ENCODE measurements at places on chromosomes 1 and 21.

GRCh38 chr1:61461406-61462384, 263.2 kb downstream of the TM2D1 start:
- no peak for DNase-seq

- no peak for DNase-seq
Measured at GRCh38 chr1:245537992-245538391, 383.2 kb downstream of the KIF26B start.

- no peak for DNase-seq
Measured at GRCh38 chr1:51433269-51433971, 85.6 kb downstream of the EPS15 start.

DNA sequence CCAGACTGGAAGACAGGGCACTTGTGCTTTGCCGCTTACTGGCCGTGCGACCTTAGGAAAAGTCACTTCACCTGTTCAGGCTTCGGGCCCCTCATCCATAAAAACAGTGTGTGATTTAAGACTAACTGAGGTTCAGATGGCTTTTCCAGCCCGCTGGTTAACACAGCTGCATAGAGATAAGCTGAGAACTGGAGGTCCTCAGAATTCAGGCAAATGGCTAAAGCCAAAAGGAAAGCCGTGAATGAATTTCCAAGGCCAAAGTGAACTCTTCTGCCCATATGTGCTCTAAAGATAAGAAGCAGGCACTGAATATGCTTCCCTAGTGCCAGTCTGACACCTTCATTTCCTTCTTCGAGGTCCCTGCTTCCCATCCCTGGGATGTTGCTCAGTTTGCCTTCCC, 23.5 kb upstream of the SARS1 start:
- DNase-seq, result no peak

DNA sequence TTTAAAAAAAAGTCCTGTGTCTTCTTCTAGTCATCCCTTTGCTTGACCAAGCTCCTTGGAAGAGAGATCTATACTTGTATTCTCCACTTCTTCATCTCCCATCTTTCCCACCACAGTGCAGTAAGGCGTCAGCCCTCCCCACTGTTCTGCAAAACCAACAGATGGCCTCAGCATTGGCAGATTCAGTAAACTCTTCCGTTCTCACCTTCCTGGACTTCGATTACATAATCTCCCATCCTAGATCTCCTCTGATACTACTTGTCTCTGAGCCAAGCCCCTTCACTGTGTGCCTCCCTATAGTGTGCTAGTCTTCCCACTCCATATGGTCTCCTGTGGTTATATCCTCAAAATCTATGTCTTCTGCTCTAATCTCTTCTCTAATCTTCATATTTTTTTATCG, 1.6 kb upstream of the COLGALT2 start:
- DNase-seq, result no peak

GRCh38 chr1:245457562-245457961, 302.8 kb downstream of the KIF26B start:
- DNase-seq, result no peak

GRCh38 chr1:202860744-202861419, 28.1 kb downstream of the RABIF start:
- DNase-seq, result peak; percentile 23

DNA sequence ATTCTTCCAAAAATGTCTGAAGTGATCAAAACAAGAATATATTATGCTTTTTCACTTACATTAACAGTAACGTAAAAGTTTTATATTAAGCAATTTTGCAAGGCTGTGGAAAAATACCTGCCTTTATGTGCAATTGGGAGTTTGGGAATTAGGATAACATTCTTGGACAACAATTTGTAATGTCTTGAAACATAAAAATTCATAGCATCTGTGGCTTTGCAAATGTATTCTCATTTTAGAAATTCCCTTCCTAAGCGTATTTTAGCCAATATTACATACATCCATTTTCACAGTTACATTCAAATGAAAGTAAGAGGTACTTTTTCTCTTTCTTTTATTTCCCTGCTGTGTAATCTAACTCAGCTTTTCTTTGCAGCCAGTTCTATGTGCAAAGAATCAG, 13.4 kb upstream of the CFH start:
- no peak for DNase-seq

DNA sequence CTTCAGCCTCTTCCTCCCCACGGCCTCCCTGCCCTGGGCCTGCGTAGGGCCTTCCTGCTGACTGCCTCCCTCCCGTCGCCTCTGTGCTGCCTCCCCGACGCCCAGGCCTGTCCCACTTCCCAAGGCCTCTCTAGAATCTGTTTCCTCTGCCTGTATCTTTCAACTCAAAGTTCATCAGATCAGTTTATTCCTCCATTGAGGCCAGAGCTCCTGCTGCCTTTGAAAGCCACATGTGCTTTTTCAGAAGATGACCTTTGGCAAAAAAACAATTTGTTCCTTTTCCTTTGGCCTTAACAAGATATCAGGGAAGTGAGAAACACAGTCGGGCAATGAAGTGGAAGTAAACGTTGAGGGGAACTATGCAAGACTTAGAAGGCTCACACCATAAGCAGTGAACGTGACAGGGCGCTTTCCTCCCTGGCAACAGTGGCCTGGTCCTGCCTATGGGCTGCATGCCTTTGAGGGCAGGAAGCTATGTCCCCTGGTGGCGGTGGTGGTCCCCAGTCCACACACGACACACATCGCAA, 85.9 kb downstream of the PSMG1 start:
- DNase-seq, result no peak

DNA sequence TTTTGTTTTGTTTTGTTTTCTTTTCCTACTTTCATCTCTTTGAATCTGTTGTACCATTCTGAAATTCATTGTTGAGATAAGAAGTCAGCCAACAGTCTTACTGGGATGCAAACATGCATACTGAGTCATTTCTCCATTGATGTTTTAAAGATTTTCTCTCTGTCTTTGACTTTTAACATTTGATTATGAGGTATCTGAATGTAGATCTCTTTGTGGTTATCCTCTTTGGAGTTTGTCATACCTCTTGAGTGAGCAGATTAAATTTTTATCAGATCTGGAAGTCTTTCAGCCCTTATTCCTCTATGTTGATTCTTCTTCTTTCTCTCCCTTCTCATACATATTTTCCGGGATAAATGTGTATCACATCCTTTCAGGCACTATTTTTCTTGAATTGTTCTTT, 406.9 kb upstream of the NCAM2 start:
- no peak for DNase-seq

DNA sequence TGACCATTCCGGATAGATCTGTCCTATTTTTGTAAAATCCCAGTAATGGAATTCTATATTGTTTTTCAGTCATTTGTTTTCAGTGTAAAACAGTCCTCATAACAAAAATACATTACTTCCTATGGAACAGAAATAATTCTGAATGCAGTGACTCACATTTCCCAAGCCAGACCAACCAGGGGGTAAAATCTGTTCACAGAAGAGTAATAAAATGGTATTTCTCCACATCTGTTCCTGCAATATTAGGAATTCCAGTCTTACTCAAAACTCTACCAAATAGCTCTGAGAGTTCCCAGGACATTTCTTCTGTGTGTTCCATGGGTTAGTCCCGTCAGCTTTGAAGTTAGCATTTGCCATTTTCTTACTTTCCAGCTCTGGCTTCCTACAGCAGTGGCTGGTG, 2.6 kb upstream of the DDR2 start:
- no peak for DNase-seq

- DNase-seq, result no peak
Measured at GRCh38 chr1:173276922-173277800, 70.0 kb upstream of the TNFSF4 start.

- DNase-seq, result no peak
Measured at GRCh38 chr1:210344706-210345105, 16.0 kb downstream of the HHAT start.

DNA sequence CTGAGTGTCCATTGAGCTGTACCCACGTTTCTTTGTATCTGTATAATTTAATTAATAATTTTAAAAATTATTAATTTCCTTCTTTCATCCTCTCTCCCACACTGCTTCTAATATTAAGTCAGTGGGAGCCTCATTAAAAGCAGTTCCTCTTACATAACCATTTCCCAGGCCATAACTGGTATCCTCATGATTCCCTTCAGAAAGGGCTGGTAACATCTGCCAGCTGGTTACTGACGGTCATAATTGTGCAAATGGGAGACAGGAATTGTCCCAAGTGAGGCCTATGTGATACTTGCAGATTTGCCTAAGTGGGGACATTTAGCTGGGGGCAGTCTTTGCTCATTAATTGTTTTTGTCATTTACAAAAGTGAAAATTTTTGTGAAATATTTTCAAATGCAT, 69.0 kb upstream of the SPAG17 start:
- no peak for DNase-seq

- peak; percentile 19 for DNase-seq
Measured at GRCh38 chr1:111222308-111223125, 5.0 kb upstream of the CHI3L2 start.

GRCh38 chr1:156346636-156347035, 8.3 kb downstream of the TSACC start:
- DNase-seq, result peak; percentile 85

GRCh38 chr1:226821719-226822085, 48.7 kb upstream of the PSEN2 start:
- DNase-seq, result no peak

DNA sequence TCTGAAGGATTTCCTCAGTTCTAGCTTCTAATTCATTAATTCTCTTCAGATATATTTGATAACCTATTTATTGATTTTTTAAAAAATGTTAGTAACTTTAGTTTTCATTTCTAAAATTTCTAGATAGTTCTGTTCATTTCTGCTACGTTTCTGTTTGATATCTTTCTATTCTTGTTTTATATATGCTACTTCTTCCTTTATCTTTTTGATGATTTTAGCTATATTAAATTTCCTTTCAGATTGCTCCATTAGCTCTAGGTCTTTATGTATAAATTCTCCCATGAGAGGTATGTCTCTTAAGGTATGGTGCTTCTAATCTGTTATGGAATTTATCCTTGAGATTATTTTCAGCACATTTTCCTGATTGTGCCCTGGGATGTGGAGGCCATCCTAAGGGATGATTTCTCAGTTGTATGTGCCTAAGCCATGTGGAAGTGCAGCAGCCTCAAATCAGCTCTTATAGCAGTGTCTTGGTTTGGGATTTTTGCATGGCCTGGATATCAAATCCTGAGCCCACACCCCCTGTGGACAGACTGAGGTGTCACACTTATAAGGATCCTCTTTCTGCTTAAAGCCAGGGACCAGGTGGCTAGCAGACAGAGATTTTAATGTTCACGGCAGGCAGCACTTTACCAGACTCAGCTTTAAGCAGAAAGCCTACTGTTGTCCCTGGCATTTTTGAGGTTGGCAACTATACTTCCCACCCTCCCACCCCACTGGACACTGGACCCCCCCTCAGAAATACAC, 6.2 kb upstream of the KCNQ4 start:
- no peak for DNase-seq

- DNase-seq, result no peak
Measured at GRCh38 chr1:114108751-114109255, 44.9 kb downstream of the SYT6 start.

DNA sequence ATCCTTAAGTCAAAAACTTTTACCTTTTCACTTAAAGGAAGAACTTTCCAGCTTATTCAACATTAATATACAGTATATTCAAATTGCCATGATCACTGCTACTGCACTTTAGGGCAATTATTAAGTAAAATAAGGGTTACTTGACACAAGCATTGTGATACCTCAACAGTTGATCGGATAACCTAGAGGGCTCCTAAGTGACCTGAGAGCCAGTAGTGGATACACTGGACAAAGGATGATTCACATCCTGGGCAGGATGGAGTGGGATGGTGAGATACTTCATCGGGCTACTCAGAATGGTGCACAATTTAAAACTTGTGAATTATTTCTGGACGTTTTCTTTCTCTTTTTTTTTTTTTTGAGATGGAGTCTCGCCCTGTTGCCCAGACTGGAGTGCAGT, 54.5 kb upstream of the PPM1J start:
- no peak for DNase-seq

GRCh38 chr1:51203874-51204245, 32.2 kb upstream of the RNF11 start:
- no peak for DNase-seq

DNA sequence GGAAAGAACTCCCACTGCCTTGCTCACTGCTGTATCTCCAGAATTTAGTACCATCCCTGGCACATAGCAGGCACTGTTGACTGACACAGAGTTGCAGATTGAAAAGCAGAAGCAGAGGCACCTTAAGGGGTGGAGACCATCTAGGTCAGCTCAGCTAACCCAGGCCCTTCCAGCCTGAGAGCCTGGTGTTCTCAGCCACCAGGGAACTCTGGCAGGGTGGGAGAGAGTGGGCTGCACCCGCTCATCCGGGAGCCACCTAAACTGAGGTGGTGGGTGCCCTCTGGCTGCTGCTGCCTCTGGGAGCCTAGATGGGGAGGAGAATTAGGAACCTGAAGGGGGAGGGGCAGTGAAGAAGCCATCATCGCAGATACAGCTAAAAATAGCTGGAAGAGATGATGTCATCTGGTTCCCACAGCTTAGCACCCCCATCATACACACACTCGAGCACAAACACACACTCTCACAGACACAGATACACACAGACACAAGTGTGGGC, 1.5 kb upstream of the TSPAN1 start:
- peak; percentile 60 for DNase-seq

DNA sequence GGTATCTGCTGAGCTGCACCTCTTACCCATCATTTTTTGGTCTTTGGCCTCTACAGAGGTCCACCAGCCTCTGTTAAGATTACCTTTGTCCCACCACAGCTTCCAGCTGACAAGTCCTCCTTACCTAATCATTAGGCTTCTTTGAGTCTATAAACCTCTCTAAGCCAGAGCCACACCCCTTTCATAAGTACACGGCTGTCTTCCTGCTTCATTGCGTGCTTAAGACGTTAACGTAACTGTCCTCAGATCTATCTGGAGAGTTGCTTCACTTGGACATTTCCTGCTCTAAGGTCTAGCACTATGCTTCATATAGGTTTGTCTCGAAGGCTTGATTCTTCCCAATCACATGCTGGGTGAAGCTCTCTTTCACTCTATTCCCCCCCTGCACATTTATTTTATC, 71.0 kb upstream of the CACHD1 start:
- DNase-seq, result no peak

- DNase-seq, result no peak
Measured at GRCh38 chr1:213333121-213333520, 282.1 kb downstream of the RPS6KC1 start.

DNA sequence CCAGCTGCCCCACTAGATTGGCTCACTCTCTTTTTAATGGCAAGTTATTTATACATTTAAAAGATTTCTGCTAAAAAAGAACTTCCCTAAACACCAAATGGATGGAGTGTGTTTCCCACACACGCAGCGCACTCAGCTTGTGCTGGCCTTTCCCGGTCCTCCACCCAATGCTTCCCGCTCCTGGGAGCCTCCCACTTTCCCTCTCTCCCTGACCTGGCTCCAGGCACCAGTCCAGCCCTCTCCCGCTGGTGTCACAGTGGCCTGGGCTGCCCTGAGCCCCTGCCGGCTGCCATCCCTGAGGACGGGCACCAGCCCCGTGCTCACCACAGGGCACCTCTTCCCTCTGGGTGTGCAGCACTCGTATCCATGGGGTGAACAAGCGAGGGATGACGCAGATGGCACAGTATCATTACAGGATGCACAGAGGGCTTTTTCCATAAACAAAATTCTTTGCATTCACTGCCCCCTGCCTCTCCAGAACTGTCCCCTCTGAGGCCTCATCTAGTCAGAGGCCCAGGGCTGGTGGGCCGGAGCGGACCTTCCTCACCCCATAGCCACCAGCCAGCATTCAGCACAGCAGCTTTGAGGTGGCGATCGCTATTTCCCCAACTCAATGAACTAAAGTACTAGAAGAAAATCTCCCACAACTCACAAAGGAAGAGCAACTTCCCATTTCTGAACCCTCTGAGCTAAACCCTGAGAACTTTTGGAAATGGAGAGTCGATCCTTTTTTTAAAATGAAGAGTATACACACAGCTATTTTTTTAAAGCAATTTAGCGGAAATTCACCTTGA, 68.5 kb downstream of the SLC37A1 start:
- DNase-seq, result no peak

- no peak for DNase-seq
Measured at GRCh38 chr1:70140894-70141293, 64.5 kb downstream of the LRRC40 start.

Data from NCI-H1694 (cell line).